AG08395 (cell line): ENCODE measurements at places on chromosomes 6 and 20.

GRCh38 chr6:113442040-113442439, 415.1 kb upstream of the MARCKS start:
- DNase-seq = no peak

GRCh38 chr20:796921-797320, 28.6 kb upstream of the SLC52A3 start:
- DNase-seq = no peak

GRCh38 chr6:55659304-55659703, 80.3 kb upstream of the HMGCLL1 start:
- no peak for DNase-seq

DNA sequence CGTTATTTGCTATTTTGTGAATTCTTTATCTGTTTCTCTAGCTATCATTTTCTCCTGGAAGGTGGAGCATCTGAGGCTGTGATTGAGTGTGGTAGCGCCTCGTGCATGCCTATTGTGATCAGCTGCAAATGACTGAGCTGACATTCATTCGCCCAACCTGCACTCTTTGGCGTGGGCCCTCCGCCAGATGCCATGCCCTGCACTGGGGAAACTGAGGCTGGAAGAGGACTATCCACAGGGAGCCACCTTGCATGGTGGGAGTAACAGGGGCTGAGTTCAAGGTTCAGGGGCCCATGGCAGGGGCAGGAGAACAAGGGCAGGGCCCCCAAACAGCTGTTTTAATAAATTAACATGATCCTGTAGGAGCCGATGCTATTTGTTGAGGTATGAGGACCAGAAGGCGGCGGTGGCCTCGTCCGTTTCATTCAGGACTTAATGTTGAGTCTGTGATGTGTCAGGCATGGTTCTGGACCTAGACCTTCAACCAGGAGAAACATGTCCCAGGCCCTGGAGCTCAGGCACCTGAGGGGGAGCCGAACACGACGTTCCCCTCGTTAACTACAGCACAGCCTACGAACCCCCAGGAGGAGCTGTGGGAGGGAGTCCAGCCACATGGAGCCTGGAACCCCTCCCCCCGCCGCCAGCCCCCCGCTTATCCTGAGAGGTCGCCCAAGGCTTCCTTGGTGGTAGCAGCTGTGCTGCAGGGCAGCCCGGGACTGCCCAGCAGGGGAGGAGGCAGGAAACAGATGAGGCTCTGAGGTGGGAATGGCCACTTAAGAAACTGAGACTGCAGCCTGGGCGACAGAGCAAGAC, 242.9 kb downstream of the CDH4 start:
- DNase-seq = no peak

DNA sequence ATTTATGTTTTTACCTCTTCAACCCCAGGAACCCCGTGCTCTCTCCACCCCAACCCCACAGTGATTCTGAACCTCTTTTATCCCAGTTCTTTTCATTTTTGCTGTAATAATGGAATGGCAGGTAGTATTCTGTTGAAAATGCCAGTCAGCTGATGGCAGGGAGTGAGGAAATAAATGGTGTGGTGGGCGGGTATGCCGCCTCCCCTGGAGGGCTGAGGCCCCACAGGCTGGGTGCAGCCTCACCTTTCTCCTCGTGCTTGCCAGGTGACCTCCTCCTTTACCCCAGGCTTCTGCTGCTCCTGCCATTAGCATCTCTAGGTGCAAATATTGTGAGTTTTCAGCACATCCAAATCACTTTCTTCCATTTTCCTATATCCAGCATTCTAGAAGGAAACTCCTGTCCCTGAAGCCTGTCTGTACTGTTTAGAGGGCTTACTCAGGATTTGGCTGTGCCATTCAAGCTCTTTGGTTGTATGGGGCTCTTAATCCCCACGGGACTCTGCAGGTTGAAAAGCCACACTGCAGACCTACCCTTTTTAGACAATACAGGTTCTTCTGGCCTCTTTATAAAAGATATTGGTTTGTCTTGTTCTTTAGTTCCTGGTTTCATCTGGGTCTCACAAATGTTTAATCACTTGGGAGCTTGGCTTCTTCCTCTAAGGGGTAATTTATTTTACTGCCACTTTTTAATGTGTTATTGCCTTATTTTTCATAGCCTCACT, 201.8 kb downstream of the JARID2 start:
- DNase-seq = no peak

DNA sequence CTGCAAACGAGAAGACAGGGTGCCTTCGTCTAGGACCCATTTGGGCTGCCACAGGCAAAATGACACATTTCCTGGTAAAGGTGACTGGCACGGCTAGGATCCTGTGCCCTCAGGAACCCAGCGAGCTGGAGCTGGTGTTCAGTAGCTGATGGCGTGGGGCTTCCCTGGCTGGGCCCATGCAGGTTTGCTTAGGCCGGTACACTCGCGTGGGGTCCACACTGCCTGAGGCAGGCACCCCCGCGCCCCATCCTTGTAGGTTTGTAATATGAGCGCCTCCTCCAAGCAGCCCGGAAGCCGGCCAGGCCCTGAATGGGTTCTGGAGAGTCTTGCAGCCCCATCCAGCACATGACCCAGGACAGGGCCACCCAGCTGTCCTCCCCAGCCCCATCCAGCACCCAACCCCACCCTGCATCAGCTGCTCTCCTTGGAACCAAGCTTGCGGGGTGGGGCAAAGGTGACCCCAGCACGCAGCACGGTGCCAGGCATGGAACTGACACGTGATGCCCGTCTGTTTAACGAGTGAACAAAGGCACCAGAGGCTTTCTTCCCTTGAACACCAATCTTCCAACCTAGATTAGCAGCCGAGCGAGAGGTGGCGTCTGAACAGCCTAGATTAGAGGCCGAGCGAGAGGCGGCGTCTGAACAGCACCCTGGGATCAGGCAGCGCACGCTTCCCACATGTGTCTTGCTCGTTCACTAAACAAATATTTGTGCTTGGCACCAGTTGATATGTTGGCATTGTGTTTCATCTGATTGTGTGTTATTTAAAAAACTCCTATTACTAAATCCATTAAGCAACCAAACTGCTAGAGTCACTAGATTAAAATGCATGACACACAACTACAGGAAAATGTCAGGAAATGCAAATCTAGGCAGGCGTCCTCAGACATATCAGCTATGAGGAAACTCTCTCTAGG, 112.1 kb downstream of the DLL1 start:
- DNase-seq = peak; percentile 85

DNA sequence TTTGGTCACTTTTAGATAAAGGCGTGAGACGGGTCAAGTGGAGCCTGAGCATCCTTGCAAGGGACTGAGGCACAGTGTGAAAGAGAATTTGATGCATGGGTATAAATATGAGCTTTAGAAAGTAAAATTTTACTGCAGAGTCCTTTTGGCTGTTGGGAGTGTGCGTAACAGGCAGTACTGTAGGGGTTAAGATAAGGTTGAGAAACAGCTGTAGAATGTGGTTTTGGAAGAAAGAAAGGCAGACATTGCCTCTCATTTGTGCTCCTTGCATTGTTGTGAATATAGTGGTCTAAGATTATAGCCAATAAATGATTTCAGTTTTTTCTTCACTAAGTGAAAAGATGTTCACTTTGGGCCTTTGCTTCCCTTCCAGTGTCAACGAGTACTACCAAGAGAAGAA, 73.0 kb downstream of the RREB1 start:
- DNase-seq = no peak

DNA sequence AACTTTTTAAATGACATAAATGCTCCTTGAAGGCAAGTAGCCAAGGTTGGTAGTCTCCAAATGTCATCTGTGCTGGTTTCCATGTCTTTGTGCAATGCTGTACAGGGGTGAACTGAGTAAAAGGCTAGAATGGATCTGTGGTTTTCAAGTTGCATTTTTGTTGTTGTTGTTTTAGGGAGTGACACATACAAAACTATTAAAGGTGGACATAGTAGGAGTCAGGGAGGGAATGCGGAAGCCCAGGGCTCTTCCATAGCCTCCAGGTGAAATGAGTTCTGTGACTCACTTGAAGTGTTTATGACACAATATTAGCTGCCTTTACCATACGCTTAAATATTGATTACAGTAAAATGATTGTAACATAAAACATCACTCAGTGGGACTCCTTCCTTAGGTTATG, 22.5 kb upstream of the QKI start:
- DNase-seq = no peak

DNA sequence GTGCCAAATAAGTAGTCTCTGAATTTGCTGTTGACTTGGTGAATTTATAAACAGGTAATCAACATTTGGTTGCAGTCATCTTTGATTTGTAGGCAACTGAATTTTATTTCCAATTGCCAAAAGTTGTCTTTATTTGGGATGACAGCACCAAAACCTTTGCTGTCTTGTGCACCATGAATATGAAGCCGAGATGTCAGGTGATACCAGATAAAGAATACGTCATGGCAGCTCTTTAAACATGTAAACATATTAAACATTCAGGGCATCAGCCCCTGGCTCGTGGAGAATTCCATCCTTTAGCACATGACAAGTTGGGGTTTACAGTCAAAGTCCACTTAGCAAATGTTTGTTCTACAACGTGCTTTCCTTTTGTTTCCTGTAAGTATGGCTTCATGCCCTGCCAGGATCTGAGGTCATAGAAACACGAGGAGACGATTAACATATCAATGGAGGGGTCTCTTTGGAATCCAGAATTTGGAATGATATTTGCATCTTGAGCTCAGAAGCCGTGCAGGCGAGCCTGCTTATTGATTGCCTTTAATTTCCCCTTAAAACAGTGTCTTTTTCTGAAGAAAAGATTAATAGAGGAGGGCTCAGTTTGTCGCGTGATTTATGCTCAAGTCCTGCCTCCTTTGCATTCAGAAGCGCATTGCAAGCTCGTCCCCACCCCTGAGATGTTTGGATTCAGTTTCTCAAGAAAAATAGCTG, 170.2 kb upstream of the ZNF217 start:
- peak; percentile 26 for DNase-seq

DNA sequence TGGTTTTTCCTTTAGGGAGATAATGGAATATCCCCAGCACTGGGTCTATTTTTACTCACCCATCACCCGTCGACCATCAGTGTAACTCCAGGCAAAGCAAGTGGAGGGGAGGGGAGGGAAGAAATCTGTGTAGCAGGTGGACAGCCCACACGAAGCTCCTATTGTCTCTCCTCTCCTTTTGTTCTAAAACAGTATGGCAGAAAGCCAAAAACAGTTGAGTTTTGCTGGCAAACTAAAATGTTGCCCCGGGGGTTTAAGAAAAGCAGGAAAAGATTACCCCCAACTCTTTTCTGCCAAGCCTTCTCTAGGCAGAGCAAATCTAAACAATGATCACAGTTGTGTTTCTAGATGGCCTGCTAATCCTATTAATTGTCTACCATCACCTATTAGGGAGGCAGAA, 89.7 kb downstream of the PREP start:
- no peak for DNase-seq

GRCh38 chr6:158115508-158115907, 52.6 kb downstream of the SERAC1 start:
- DNase-seq = no peak

DNA sequence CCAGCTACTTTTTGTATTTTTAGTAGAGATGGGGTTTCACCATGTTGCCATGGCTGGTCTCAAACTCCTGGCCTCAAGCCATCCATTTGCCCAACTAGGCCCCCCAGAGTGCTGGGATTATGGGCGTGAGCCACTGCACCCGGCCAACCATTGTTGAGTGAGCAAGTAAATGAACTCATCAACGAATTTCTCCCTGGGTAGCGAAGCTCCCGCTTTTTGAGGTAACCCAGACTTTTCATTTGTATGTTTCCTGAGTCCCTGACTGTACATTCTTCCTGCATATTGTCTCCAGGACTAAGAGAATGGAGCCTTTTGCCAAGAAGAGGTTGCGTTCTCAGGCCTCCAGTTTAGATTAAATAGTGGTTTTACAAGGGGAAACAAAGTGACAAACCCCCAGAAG, 36.4 kb downstream of the RIPOR3 start:
- peak; percentile 7 for DNase-seq

GRCh38 chr6:108902382-108902792, 54.2 kb downstream of the ARMC2 start:
- no peak for DNase-seq

- no peak for DNase-seq
These were observed 22.2 kb upstream of the MRPS18A start for GRCh38 chr6:43709654-43710303.

DNA sequence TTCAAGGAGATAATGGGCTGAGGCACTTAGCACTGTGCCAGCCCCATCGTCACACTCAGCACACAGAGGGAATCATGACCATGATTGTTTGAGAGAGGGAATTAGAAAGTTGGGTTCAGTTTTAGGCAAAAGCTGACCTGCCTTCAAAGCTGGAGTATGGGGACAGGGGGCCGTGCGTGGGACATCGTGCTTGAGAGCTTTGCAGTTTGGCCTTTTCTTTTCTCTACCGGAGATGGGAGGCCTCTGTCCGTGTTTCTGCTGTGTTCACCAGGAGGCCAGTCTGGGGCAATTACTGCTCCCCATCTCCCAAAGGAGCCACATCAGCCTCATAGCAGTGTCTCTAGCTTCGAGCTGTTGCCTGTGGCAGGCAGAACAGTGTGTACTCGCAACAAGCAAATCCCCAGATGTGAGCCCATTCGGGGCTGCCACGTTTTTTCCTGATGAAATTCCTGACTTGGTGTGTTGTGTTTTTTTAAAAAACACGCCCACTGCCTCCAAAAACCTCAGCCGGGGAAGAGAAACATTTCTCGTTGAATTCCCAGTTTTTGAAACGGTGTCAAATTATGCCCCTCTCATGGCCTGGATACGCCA, 20.2 kb downstream of the EYA2 start:
- DNase-seq = peak; percentile 44

- no peak for DNase-seq
These were observed 53.9 kb downstream of the AKAP12 start for GRCh38 chr6:151293688-151294016.

- peak; percentile 13 for DNase-seq
These were observed 174.0 kb downstream of the BCKDHB start for GRCh38 chr6:80280262-80281010.

DNA sequence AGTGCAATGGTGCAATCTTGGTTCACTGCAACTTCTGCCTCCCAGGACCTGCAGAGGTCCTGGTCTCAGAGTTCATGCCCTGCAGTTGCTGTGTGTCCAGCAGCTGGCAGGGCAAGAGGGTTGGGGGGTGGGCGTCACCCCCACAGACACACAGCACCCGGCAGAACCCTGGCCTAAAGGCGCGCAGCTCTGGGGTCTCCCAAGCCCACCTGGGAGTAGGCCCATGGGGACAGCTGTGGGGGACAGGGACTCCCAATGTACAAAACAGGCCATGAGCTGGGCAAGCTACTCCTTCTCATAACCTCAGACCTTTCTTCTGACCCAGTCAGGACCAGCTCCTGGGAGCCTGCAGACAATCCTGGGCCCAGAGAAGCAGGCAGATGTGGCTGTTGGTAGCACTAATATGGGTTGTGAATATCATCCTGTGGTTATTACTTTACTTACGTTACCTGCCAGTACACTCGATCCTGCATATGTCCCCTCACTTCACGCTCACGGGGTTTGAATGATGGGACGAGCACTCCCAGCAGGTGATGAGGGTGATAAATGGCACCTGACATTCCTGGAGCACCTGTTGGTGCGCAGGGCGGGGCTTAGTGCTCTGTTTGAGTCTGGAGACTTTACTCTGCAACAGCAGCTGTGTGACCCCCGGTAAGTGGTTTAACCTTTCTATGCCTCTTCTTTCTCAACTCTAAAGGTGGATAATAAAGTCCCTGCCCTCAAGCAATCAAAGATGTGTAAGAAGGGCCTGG, 39.9 kb upstream of the SULF2 start:
- DNase-seq = no peak
